Cerebellar cortex (tissue), 1 donor: ENCODE measurements at places on chromosomes 4 and X.

DNA sequence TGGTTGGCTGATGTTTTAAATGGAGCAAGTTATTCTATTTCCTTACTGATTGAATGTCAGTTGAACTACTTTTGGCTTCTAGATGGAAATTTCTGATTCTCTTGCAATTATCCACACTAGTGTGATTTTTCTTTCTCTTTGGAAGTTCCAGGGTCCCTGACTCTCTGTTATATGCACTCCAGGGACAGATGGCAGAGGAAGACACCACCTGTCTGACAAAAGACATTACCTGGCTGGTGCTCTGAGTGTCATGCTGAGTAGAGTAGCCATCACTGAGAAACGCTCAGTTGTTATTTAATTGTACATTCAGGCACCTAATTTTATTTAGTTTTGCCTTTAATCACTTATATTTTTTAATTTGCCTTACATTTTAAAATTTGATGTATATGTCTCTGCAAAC lies 105.4 kb upstream of the TLL1 start:
- DNase-seq = peak; percentile 96

DNA sequence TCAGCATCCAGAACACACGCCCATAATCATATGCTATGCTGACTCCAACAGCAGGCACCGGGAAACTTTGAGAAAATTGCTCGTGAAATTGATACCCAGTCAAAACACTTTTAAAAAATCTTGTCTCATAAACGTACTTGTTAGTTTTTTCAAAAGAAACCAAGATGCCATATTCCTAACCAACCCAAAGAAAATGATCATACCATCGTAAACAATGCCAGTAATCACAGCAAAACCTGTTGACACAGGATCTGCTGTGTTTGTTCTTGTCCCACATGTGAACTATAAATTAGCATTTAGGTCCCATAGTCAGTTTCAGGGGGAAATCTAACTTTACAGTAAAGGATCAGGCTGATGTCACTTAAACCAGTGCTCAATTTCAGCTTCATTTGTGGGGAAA lies 23.0 kb downstream of the PRSS12 start:
- DNase-seq = no peak

DNA sequence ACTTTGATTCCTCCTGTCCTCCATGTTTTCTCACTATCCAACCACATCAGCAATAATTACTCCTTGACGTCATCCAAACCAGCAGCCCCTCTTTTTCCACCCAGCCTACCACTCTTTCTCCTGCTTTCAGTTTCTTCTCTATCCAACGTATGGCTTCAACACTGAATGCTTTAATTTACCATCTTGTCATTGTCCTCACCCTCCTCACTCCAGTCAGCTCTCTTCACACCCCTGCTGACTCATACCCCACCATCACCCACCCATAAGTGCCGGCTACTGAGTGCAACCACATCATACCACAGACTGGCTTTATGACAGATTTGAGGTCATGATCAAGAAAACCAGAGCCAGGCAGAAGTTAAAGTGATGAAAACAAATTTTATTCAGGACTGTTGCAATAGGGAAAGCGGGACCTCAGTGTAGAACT lies 9.8 kb upstream of the ANXA5 start:
- DNase-seq = no peak

- no peak for DNase-seq
Measured at GRCh38 chr4:33072298-33073089, 2352.3 kb downstream of the PCDH7 start.

- DNase-seq = no peak
Measured at GRCh38 chr4:189200353-189200752, 740.3 kb upstream of the FRG1 start.

GRCh38 chr4:113497154-113497884 lies 264.2 kb downstream of the CAMK2D start:
- no peak for DNase-seq
